Thoracic aorta (tissue), 2 donors: ENCODE measurements at places on chromosomes 4 and X.

- DNase-seq, result no peak
Measured at GRCh38 chr4:87849612-87850011, 16.8 kb downstream of the MEPE start.

- DNase-seq, result no peak
Measured at GRCh38 chr4:1466034-1466862, 60.0 kb upstream of the NKX1-1 start.

DNA sequence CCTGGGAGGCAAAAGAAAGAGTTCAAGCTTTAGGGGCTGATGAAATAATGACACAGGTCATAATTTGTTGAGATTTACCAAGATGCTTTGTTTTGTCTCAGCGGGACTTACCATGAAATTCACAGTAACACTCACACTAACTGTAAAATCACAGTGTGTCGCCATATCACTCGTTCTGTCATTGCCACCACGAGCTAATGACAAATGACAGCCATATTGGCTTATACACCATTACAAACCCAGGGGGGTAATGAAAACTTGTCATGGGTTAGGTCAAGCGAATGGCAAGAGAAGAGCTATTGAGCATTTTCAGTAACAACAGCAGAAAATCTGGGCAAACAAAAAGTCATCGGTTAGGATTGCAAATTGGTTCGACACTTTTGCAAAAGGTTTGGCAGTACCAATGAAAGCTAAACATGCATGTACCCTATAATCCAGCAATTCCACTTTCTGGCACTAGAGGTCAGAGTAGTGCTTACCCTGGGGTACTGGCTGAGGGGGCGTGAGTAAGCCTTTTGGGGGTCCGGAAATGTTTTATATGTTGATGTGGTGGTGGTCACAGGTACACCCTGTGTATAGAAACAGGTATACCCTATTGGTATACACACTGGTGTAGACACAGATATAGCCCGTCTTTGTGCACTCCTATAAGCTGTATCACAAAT, 83.9 kb upstream of the RAI2 start:
- DNase-seq, result no peak

DNA sequence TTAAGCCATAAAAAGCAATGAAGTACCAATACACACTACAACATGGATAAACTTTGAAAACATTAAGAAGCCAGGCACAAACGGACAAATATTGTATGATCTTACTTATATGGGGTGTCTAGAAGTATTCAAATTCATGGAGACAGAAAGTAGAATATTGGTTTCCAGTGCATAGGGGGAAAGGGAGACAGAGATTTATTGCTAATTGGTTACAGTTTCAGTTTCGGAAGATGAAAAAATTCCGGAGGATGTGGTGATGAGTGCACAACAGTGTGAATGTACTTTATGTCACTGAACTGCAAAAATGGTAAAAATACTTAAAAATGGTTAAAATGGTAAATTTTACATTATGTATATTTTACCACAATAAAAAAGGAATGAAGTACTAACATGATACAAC, 5.1 kb upstream of the PRDX4 start:
- no peak for DNase-seq

DNA sequence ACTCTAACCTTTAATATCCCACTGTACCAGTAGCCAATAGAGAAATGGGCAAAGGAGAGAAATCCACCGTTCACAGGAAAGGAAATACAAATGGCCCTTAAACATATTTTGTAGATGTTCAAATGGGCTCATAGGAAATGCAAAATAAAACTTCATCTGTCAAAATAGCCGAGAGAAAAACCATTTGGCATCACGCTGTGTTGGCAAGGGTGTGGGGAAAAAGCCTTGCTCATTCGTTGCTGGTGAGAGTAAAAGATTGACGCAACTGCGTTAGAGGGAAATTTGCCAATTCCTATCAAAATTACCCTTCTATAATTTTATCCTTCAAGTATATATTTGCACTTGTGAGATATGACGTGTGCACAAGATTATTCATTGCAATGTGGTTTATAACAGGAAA, 131.9 kb downstream of the EIF4E start:
- no peak for DNase-seq

GRCh38 chr4:113563691-113564378, 197.7 kb downstream of the CAMK2D start:
- DNase-seq, result no peak

GRCh38 chr4:683982-684622, 4.8 kb downstream of the SLC49A3 start:
- DNase-seq, result no peak

DNA sequence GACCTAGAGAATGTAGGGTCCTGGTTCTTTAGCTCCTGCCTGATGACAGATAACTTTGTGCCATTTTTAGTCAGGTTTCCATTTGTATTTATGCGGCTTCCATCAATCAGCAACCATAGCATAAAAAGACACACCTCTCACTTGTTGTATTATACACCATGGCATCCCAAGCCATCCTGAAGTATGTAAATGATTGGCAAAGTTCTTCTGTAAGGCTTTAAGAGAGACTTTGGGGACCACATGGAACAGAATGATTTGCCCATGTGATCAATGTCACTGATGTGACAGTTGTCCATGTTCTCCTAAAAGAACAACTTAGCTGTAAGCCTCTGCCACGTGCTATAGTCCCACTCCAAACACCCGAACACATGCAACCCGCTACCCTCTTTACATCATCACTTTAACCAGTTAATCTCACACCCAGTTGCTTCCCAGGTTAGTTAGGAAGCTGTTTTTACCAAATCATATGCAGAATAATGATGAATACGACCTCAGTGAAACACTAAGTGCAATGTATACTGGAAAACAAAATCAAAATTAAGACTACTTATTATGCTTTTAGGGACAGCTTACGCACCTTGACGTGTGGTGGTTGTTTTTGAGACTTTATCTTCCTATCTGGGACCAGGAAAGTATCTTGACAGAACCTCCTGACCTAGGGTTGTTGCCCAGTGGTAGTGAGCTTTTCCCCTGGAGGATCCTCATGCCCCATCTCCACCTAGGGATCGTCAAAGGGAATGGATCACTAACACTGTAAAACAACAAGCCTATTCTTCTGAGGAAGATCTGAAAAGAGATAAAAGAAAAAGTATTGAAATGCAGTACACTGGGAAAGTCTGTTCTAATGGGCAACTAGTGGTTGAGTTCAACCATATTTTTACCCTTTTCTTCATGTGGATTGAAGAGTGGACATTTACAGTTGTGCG, 267.8 kb downstream of the CHIC1 start:
- no peak for DNase-seq

DNA sequence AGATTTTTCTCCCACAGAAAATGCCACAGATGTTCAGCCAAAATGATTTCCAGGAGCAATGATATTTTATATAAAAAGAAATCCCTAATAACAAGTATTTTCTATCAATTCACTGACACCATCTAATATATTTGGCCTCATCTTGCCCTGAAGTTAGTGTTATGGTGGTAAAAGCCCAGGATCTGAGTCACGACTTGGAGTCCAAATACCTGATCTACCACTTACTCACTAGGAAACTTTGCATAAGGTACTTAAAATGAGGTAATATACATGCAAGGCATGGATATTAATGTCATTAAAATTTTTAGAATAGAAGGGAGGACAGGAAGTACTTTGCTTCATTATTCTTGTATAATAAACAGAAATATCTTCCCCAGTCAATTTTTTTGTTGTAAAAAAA, 16.3 kb downstream of the PPP3CA start:
- no peak for DNase-seq

DNA sequence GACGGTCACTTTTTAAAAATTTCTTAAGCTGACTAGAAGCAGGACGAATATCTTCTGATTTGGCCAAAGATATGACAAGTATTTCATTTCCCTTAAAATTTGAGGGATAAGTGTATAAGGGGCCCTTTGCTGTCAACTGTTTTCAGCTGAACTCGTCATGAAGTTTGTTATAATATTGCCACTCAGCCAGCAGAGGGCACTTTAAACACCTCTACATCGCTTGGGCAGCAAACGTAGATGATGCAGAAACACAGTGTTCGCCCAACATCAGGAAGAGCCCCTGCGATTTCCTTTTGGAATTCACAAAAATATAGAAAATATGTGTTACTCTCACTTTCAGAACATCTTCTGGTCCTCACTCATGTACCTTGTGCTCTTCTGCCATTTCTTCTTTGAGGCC, 435.7 kb upstream of the FMR1 start:
- no peak for DNase-seq
